NCI-H82 (cell line): ENCODE measurements at places on chromosomes 7 and 10.
A peak's percentile ranks its signal among the peaks of the same experiment; 100 is the strongest.

DNA sequence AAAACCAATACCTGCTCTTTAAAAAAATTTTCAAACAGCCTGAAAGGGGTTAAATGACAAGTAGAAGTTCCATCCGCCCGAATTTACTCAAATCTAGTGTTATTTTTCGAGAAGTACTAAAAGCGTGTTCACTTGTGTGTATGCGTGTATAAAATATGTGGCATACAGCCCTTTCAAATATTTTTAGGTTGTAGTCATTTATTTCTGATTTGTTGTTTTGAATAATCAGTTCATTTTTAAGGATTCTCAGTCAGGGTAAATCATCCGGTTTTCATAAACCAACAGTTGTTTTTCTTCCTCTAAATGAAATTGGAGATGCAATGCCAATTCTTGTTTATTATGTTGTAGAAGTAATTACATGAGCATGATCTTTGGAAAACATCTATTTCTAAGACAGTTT lies 6.9 kb upstream of the SUN1 start:
- no peak for DNase-seq

GRCh38 chr10:11898372-11899066 lies 75.4 kb downstream of the PROSER2 start:
- no peak for DNase-seq

DNA sequence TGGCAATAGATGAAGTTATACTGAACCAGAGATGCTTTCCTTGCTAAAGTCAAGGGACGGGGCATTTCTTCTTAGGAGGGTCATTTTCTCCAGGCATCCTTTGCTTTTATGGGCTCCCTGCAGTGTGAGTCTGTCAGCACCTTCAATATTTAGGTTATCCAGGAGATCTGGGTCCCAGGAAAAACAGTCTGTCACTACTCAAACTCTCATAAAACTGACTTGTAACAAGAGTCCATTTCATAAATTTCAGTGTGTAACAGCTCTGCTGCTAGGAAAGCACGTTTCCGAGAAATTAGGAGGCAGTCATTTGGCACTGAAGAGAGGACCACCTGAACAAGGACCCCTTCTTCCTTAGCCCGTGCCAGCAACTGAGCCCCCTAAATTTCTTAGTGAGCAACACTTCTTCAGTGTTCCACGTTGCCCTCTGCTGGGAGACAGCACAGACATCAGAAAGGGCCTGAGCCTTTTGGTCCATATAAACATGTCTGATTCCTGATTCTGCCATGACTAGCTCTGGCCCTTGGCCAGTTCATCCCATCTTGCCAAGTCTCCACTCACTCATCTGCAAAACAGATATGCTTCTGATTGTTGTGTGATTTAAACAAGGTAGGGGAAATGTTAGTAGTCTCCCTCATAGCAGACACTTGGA lies 7.2 kb downstream of the GCC1 start:
- peak; percentile 20 for DNase-seq

- no peak for DNase-seq
These were observed 10.7 kb upstream of the KPNA7 start for GRCh38 chr7:99218406-99219184.

GRCh38 chr7:66050990-66051448 lies 24.6 kb upstream of the ASL start:
- peak; percentile 71 for DNase-seq

- no peak for DNase-seq
These were observed 596.3 kb downstream of the PTPRN2 start for GRCh38 chr7:157991351-157991750.

- DNase-seq, result no peak
These were observed 157.5 kb downstream of the LYZL1 start for GRCh38 chr10:29446327-29446726.
